ENCODE measurements at places on chromosomes 2 and 18.

DNA sequence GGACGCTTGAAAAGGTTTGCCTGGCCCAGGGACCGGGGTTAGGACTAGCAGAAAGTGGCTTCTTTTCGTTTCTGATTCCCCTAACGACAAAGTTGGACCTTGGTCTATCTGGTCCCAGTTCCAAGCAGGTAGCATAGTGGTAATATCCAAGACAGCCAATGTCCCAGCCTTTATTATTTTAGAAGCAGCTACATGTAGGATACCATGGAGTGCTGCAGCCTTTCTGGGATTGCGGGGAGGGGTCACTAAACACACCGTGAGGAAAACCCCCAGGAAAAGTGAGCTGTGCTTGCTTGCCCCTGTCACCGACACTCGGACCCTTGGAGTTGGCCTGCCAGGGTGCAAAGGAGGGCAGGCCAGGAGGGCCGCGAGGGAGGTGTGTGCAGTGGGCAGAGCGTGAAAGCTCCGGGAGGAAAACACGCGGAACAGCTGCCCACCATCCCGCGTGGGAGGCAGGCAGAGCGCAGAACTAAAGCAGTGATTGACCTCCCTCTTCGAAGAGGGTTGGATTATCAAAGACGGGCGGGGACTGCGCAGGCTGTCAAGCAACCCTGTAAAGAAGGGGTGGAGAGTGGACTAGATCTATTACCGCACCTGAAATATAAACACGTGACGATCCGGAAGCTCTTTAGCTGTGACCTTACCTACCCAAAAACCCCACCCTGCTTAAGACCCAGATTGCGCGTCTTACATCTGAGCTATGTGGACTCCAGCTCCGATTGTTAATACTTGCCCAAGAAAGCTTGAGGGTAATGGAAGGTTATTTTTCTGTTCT is 624 bp upstream of the MAP4K3 start:
- no peak for DNase-seq

DNA sequence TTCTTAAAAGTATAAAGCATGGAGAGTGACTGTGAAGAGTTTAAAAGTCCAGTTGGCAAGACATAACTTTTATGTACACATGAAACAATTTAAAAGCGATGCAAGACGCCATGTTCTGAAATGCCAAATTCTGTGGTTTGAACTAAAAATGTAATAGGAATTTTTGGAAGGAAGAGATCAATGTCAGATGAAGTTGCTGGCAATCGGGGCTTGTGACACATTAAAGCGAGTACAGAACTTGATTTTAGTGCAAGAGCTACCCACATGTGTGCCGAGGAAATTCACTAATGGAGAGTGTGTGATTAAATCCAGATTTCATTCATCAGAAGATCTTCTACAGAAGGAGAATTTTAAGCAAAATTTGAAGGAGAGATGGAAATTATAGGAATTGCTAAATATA is 220.2 kb upstream of the CCDC68 start:
- no peak for DNase-seq

DNA sequence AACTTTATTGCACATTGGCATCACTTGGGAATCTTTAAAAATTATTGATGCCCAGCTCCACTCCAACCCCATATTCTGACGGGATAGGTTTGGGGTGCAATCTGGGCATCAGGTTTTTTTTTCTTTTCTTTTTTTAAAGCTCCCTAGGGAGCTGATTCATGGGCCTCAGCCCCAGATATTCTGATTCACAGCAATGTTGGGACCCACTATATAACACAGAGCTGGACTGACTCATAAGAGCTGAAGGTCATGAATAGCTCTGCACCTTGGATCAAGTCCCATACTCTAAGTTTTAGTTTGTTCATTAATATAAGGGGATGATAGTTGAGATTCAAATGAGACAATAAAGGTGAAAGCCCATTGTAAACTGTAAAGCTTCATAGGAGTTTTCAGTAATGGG is 191.1 kb upstream of the REV1 start:
- no peak for DNase-seq

- DNase-seq, result no peak
These were observed 92.0 kb downstream of the WDR7 start for GRCh38 chr18:56743115-56743514.

GRCh38 chr2:95345081-95345562 is 48.0 kb downstream of the KCNIP3 start:
- no peak for DNase-seq

- DNase-seq, result no peak
These were observed 333.3 kb upstream of the ACVR2A start for GRCh38 chr2:147511491-147511948.

DNA sequence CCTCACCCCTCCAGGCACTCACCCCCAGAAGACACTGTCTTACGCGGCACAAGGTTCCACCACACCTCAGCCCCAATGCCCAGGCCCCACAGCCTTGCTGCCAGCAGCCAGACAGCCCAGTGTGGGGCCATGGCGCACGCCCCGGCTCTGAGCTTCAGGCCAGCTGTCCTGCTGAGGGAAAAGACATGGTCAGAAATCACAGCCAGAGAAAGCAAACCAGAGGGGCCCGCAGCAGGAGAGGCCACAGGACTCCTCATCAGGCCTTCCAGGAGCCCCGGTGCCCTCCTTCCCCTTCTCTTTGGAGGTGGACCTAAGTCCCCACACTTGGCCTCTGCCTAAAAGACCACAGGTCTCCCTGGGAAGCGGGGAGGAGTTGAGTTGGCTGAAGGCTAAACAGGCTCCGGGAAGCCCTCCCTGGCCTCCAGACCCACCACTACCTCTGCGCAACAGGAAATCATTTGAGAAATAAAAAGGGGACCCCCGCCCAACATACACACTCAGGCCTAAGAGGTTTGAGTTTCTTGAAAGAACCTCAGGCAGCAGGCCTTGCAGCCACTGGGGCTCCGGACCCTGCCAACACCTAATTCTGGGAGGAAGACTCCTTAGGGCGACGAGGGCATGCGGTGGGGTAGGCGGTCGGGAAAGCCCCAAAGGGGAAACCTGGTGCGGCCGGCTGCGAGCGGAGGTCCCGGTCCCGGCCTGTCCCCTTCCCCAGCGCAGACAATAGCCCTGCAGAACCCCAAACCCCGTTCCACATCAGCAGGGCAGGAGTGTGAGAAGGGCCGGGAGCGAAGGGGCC is 1.9 kb downstream of the SEMA4C start:
- no peak for DNase-seq

GRCh38 chr2:45391866-45392265 is 219.2 kb downstream of the SRBD1 start:
- DNase-seq, result no peak

DNA sequence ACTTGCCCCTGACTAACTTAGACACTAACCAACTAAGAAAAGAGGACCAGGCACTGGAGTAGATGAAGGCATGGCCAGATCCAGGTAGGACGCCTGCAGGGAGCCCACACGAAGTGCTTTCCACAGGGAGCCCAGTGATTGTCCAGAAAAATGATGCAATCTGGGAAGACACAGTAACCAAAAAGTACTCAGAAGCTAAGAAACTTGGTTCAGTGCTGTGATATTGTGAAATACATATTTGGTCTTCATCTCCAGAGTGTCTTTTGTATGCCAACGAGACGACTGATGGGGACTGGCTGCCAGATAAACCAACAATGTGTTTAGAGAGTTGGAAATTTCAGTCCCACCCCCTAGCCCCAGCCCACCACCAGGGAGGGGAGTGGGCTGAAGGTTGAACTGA is 135.0 kb downstream of the SP3 start:
- DNase-seq, result no peak

- DNase-seq, result no peak
These were observed 167.8 kb downstream of the NRP2 start for GRCh38 chr2:205850132-205850531.

DNA sequence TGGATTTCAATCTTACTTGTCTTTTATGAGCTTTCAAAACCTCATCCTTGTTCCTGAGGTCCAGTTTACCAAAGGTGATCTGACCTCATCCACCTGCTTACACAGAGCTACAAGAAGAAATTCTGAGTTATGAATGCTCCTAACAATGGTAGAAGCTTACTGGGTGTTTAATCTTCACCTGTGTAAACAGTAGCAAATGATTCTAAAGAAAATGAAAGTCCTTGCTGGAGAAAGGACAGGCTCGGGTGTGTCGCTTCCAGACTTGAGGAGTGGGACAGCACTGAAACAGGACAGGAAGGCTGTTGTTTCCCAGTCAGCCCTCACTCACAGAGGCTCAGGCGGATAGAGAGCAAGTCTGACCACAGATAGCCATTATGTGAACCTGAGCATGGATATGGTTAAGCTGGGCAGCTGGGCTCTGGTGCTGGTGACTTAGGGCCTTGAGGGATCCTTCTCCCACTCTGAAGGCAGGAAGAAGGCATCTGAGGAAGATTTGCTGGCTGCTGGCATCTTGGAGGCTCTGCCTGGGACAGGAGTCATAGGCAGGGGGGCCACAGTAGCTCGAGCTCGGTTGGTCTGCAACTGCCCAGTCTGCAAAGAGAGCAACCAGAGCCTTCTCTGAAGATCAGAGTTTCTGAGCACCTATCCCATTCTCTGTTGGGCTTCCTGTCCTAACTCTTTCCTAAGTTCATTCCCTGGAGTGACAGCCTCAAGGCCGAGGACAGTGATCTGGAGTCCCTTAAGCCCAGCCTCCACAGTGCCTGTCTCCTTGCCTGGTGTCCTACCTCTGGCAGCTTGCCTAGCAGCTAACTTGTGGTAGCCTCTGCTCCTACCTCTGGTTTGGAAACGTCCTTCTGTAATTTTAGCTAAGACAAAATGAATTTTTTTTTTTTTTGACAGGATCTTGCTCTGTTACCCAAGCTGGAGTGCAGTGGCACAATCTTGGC is 4.0 kb downstream of the DOK1 start:
- DNase-seq, result no peak

- no peak for DNase-seq
These were observed 21.4 kb downstream of the KIF3C start for GRCh38 chr2:25960920-25961319.

GRCh38 chr2:149904352-149905175 is 317.0 kb upstream of the MMADHC start:
- no peak for DNase-seq

DNA sequence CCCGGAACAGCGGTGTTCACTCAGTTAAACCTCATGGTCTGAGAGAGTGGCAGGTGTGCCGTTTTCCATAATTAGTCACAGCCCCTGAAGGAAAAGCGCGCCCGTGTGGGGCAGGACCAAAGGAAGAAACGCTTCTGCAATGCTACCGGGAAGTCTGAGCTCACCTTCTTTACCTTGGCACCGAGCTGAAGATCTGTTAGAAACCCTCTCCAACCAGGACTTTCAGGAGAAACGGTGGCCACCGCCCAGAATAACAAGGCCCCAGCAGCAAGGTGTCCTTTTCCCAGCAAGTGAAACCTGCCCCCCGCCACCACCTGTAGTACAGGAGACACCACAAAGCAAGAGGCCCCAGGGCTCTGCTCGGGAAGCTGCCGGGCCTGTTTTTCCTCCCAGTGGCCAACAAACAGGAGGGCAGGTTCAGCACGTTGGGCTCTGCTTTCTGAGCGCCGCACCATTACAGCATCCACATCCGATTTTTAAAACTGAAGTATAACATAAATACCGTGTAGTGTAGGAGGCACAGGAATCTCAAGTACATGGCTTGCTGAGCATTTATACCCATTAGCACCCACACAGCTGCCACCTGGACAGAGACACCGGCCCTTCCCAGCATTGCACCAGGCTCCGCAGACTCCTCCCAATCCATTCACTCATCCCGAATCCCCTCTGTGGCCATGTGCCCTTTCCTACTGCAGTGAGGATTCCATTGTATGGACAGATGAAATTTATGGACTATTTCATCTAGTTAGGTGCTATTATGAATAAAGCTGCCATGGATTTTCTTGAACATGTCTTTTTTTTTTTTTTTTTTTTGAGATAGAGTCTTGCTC is 121.8 kb upstream of the RIOK3 start:
- DNase-seq, result no peak

DNA sequence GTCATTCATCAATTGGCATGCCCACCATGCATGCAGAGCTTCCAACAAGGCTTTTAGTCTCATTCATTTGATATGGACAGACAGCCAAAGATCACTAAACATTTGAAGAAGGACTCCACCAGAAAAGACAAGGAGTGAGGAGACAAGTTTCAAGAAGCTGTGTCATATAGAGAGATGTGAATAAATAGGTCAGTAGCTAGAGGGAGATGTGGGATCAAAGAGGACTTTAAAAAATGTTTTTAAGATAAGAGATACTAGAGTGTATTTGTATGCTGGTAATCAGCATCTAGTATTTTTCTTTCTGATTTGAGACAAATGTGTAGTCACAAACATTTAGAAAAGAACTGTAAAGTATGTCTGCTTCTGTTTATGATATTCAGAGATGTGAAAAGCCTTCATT is 48.5 kb downstream of the ANTXR1 start:
- no peak for DNase-seq

DNA sequence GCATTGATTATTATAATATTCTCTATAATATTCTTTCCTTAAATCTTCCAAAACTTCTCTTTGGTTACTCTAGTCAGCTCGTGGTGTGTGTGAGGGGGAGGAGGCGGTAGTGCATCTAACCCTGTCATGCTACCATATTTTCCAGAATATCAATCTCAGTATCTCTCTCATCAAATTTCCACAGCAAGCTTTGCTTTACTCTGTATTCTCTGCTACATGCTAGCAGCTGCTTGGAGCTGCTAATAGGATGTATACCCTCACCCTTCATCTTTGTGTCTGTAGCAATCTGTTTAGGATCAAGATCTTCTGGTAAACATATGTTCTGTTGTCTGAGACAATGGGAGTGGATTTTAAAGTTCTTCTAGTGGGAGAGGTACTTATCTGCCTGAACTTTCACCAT is 303.8 kb upstream of the KLHL14 start:
- DNase-seq, result no peak

- DNase-seq, result no peak
These were observed 86.8 kb upstream of the NEDD4L start for GRCh38 chr18:57957210-57957609.

DNA sequence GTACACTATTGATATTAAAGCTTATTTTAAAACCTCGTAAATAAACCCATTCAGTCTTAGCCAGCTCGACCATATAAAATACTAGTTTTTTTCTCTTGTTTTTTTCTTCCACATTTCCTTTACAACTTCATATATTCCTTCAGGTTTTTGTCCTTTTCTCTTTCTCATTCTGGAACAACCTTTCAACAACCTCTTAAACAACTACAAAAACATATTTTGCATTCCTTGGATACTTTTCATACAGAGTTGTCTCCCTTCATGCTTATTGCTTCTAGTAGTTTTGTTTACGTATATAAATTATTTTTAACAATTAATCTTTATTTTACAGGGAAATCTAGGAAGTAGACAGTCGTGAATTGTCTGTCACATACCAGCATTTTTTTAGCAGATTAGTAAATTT is 41.2 kb downstream of the COMMD1 start:
- no peak for DNase-seq

DNA sequence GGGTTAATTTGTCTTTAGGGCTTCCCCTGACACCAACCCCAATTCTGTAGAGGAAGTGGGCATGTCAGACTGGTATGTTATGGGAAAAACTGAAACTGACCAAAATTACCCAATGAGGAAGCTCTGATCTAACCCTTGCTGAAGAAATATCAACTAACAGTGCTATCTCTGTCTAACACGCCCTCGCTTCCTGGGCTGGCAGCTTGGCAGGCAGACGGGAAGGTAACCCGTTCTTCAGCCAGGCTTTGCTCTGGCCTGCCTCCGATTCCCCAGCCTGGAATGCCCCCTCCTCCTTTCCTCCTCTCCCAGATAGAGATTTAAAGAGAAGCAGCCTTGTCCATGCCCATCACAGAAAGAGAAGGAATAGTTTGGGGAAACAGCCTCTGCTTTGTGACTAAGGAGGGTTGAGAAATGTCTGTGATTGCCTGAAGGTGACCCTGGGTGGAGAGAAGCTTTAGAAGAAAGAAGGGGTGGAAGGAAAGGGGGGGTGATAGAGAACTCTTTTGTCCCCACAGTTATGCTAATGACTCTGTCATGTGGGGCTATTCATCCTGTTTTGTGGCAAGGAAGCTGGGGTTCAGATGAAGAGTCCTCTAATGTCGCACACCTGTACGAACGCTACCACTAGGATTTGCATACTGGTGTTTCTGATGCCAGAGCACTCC is 15.4 kb downstream of the HK2 start:
- no peak for DNase-seq

Measured in NCI-H1092 (cell line).